Fibroblast of the aortic adventitia (primary cell): ENCODE measurements at places on chromosomes 2 and 18.

- no peak for DNase-seq
Observed at GRCh38 chr2:160301420-160301819, 101.3 kb upstream of the ITGB6 start.

DNA sequence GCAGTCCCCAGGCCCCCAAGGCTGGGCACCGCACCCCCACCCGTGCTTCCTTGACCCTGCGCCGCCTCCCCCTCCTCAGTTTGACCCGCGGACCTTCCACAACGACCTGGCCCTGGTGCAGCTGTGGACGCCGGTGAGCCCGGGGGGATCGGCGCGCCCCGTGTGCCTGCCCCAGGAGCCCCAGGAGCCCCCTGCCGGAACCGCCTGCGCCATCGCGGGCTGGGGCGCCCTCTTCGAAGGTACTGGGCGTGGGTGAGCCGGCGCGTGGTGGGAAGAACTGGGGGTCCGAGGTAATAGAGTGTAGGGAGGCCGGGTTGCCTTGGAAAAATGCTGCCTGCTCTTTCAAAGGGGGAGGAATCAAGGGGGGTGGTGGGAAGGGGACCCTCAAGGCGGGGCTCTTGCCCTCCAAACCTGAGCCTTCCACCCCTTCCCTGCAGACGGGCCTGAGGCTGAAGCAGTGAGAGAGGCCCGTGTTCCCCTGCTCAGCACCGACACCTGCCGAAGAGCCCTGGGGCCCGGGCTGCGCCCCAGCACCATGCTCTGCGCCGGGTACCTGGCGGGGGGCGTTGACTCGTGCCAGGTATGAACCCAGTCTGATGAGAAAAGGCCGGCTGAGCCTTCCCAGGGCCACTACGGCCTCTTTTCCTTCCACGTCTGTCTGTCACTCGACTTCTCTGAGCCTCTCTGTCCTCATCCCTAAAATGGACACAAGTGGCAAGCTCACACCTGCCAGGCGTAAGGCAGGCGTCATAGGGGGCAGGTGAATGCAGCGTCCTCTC lies 2.6 kb downstream of the PRSS56 start:
- no peak for DNase-seq

DNA sequence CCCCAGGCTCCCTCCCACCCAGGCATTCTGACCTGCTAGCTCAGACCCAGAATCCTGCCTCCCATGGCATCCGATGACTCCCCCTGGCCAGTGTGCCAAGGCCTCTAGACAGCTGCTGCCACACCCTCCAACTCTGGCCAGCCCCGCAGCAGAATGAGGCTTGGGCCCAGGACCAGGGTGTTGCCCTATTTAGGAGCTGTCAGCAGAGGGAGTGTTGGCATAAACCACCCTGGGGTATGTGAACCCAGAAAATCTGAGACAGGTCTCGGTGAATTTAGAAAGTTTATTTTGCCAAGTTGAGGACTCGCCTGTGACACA lies 134.3 kb downstream of the KLHL29 start:
- DNase-seq = no peak

GRCh38 chr2:78865667-78866066 lies 159.8 kb upstream of the REG3G start:
- DNase-seq = no peak

- DNase-seq = peak; percentile 95
Observed at GRCh38 chr2:46657042-46657504, 177.7 kb downstream of the TMEM247 start.

- no peak for DNase-seq
Observed at GRCh38 chr2:192438239-192438638, 243.5 kb upstream of the TMEFF2 start.

- DNase-seq = no peak
Observed at GRCh38 chr2:37125416-37125815, 31.4 kb downstream of the EIF2AK2 start.

GRCh38 chr2:39380525-39381150 lies 56.4 kb downstream of the MAP4K3 start:
- peak; percentile 32 for DNase-seq

DNA sequence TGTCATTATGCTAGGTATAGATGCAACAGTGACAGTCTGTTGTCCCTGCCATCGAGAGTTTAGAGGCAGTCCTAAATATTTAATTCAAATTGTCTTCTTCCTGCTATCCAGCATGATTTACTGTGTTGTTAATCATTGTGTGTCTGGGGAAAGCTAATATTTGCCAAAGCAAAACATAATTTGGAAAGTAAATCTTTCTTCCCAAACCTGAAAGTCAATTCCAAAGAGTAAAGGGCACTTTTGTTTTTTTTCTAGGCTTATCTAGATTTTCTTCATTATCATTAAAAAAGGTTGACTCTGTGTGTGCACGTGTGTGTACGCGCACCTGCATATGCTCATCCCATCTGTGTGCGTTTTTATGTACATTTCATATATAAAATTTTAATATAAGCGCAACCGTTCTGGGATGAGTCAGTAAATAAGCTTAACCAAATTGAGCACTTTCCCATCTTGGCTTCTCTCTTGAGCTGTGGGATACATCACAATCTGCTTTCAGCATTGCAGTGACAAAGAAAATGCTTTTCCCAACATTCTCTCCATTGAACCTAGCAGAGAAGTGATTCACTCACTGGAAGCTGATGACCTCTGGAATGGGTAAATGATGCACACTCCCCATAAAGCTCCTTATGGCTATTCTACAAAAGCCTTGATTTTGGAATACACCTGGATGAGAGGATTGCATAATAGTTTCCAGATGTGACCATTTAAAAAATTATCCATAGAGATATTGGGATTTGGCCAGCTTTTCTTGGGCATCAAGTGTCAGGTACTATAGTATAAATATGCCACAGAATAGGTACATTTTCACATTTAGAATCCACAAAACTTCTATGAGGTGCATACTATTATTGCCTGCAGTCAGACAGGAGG lies 488.4 kb downstream of the ADCYAP1 start:
- no peak for DNase-seq

GRCh38 chr2:13103151-13103550 lies 386.4 kb downstream of the TRIB2 start:
- DNase-seq = no peak

DNA sequence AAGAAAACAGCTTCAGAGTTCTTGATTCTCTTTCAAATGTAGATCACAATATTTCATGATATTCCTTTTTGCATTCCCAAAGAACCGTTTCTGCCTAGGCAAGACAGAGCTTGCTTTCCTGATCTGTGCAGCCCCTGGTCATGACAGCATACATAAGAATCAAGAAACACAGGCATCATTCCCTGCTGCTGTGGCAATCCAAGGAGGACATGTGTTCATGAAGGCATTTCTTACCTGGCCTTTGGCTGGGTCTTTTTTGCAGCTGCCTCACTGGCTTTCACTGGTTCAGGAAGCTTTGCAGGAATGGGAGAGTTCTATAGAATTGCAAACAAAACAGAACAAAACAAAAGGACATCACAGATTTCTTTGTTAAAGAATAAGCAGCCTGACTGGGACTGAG lies 87.6 kb upstream of the NFU1 start:
- no peak for DNase-seq

DNA sequence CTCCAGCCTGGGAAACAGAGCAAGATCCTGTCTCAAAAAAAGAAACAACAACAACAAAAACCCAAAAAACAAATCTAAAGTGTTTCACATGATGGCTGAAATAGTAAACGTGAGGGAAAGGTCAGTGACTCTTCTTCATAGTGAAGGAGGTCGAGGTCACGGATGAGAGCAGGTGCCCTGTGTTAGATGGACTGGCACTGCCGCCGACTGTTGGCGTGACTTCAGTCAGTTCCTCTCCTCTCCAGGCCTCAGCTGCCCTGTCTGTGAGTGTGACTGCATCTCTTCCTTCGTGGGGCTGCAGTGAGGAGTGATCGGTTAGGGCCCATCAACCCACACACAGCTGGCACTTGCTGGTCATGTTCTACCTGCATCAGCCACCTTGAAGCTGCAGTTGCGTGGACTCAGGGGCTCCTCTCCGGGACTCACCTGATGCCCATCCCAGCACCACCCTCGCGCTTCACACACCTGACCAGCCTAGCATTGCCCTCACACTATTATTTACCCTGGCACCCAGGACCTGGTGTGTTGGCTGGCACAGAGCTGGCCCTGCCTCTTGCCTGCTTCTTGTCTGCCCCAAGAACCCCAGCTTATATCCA lies 30.1 kb upstream of the TMEM87B start:
- no peak for DNase-seq

GRCh38 chr18:12803069-12803936 lies 80.7 kb downstream of the PTPN2 start:
- no peak for DNase-seq

GRCh38 chr2:113711851-113712250 lies 44.6 kb downstream of the SLC35F5 start:
- DNase-seq = no peak

GRCh38 chr2:175829741-175830140 lies 172.3 kb downstream of the LNPK start:
- DNase-seq = no peak
